ENCODE measurements at places on chromosomes 4 and X.

DNA sequence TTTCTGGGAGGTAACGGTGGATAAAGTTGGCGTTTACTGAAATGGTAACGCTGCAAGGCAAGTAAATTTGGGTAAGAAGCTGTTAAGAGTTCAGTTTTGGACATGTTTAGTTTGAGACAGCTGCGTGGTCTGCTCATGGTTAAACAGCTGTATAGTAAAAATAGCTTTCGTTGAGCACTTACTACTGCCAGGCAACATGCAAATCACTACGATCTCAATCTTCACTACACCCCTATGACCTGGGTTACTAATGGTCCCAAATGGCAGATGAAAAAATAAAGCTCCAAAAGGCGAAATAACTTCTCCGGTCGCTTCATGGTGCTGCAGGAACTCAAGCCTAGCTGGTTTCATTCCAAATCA lies 22.2 kb downstream of the FABP2 start:
- DNase-seq = no peak

GRCh38 chrX:31236231-31236630 lies 164.4 kb upstream of the FTHL17 start:
- no peak for DNase-seq

GRCh38 chrX:13130816-13131215 lies 86.4 kb upstream of the FAM9C start:
- no peak for DNase-seq

DNA sequence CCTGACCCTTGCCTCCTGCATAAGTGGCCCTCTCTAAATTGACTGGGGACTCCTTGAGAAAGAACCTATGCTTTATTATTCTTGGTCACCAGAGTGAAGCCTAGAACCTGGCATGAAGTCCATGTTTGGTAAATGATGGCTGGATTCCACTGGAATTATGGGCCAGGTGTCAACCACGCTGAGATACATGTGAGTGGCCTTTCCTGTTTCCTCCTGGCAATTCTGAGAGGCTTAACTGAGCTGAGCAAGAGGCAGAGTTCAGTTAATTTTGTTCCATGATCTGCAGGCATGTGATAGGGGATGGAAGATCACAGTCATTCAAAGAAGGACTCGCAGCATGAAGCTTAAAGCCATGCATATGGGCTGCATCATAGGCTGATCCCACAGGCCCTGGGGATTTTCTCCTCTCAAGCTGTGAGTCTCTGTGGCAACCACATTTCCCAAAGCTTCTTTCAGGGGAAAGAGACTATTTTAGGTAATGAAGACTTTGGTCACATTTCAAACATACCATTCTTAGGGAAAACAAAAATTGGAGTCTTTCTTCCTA lies 69.4 kb upstream of the CLNK start:
- DNase-seq = no peak

- DNase-seq = no peak
These were observed 532.9 kb upstream of the FTHL17 start for GRCh38 chrX:31604629-31605221.

DNA sequence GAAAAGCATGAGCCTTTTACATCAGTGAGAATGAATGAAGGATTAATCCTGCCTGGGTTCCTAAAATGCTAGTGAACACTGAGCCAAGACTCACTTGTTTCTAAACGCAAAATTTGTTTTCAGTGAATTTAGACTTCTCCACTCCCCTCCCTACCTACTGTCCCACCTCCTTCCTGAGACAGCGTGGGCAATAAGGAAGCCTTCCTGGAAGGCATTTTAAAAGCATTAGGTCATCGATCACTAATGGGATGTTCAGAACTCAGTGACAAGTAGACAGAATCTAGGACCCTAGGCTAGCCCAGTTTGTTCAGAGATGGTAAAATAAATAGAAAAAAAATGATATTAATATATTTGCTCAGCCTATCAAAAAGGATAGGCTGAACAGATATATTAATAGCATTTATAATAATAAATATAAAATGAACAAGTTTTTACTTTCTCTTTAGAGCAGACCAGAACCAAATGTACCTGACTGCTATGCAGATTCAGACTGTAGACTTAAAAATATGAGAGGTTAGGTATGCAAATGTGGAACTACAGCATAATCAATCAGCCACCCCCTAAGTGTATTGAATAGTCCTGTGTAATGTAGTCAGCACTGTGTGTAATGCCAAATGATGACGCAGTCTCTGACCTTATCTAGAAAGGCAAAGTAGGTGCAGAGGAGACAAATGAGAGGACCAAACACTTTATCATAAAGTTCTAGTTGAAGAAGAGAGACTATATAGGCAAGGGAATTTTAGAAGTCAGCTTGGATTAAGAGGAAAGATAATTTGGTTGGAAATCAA lies 331.1 kb downstream of the GPAT3 start:
- no peak for DNase-seq

DNA sequence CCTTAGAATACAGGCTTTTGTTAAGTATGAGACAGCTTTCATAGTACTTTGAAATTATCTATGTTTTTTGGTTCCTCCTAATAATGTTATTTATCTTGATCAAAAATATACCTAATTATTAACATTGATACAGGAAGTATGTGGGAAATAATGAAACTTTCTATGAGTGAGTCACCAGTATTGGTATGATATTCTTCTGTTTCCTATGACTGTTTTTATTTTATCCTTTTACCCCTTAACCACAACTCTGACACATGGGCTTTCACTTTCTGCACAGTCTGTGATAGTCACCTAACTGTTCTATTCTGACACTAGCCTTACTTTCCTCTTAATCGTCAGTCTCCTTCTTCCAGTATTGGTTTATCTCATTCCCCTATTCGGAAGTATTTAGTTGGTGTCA lies 4.7 kb downstream of the THAP9 start:
- no peak for DNase-seq

GRCh38 chr4:108054025-108054638 lies 64.4 kb downstream of the HADH start:
- no peak for DNase-seq

DNA sequence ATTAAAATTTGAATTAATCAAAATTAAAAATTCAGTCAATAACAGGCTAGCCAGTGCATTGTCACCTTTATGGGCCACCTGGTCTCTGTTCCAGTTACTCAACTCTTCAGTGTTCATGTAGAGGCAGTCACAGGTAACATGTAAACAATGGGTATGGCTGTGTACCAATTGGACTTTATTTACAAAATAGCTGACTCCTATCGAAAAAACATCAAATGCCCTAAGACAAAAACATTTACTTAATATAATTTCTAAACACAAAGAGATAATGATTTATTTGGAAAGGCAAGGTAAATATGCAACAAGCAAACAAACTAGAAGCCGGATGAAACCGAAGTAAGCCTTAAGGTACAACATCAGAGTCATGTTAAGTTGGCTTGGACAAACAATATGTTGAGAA lies 8.8 kb downstream of the TMEM150C start:
- DNase-seq = no peak

DNA sequence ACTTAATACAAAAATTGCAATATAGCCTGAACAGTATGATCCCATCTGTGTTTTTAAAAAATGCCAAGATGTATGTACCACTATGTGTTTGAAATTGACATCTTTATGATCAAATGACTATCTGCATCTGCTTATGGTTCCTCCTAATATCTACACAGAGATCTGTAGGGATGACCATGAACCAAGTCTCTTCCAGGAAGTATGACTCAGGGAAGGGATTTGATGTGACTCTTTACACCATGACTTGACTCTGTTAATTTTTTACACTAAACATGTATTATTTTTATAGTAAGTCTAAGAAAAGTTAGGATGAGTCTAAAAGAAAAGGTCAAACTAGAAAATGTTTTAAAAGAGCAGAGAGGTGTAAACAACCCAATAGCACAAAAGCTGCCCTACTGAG lies 164.0 kb downstream of the SH3KBP1 start:
- DNase-seq = no peak

GRCh38 chrX:16240231-16240905 lies 73.1 kb downstream of the MAGEB17 start:
- DNase-seq = no peak
